ENCODE measurements at places on chromosomes 13 and 19. TPM values are rescaled to one million over a fixed set of nuclear protein-coding genes. Genes with fewer than 3 reads are reported as not detected.

Gene SMARCA4
- total RNA-seq, result 158 TPM

DNA sequence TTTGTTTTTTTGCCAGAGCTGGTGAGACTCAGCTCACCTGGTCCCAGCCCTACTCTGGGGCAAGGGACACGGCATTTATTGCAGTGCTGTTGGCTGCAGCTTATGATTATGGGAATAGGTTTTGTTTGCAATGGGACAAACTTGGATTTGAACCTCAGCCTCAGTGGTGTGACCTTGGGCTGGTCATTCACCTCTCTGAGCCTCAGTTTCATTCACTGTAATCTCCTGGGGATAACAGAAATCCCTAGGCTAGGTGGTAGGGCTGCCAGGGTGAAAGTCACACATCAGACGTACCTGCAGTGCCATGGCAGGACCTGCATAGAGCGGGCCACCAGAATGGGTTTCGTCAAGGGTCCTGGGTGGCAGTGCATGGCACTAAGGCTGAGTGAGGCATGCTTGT is 73.7 kb upstream of the MEDAG start:
- no peak overlapping the region for H3K27ac ChIP-seq
- H3K4me1 ChIP-seq, result no peaks in the 10 kb centered on the region
- DNase-seq, result no peak
- H3K36me3 ChIP-seq, result no peaks in the 10 kb centered on the region
- no peak overlapping the region for H3K4me3 ChIP-seq

DNA sequence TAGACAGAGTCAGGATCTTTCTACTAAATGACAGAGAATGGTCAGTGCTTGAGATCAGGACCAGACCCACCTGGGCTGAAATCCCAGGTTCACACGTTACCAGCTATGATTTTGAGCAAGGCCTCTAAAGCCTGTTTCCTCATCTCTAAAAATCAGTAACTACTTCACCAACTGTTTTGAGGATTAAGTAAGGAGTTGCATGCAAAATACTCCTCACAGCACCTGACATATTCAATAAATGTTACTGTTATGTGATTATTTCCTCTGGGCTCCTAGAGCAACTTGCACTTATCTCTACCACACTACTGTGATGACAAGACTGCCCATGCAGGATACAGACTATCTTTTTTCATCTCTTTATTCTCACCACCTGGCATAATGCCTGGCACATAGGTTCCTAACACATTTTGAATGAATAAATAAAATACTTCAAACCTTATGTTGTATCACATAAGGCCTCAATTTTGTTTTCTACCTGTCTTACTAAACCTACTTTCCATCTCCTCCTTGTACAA is 1.8 kb downstream of the KATNAL1 start:
- DNase-seq, result no peak
- no peak overlapping the region for H3K4me3 ChIP-seq
- H3K27me3 ChIP-seq, result no peaks in the 10 kb centered on the region
- no peaks in the 10 kb centered on the region for H3K36me3 ChIP-seq
- peaks cover 69% of the 10 kb centered on the region for H3K4me1 ChIP-seq

Gene ZNF460
- total RNA-seq, result 79.4 TPM

DNA sequence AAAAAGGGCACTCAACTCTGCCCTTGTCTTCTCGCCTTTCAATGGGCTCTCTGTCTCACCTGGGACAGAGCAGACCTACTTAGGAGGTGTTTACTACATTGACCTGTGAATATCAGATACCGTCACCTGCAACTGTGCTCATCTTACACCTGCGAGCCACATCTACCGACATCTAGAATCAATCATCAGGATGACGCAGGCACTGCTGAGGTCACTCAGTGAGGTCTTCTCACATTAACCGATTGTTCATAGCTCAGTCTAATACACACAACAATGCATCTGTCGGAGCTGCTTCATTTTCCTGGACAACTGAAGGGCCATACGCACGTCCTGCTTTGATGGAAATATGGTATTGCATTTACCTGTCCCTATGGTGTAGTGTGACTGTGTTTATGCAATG is 211.9 kb downstream of the FGF9 start:
- H3K27ac ChIP-seq, result no peak overlapping the region
- no peak overlapping the region for H3K4me3 ChIP-seq
- no peaks in the 10 kb centered on the region for H3K4me1 ChIP-seq
- H3K27me3 ChIP-seq, result no peaks in the 10 kb centered on the region
- H3K36me3 ChIP-seq, result no peaks in the 10 kb centered on the region

- no peaks in the 10 kb centered on the region for H3K4me1 ChIP-seq
- peaks cover 100% of the 10 kb centered on the region for H3K36me3 ChIP-seq
- no peak for DNase-seq
- H3K4me3 ChIP-seq, result no peak overlapping the region
Observed at GRCh38 chr19:57537953-57538547, 10.9 kb downstream of the ZNF549 start.

Gene PCSK4
- 26.8 TPM for total RNA-seq

Gene TPTE2
- not detected for total RNA-seq

Gene RGL3
- total RNA-seq, result 107 TPM

Gene MAP2K7
- 11.0 TPM for total RNA-seq

Gene SLC25A15
- total RNA-seq, result 9.8 TPM

Gene RNF225
- total RNA-seq, result not detected

- no peak for DNase-seq
- no peak overlapping the region for H3K27ac ChIP-seq
- no peaks in the 10 kb centered on the region for H3K4me1 ChIP-seq
- no peaks in the 10 kb centered on the region for H3K27me3 ChIP-seq
- no peaks in the 10 kb centered on the region for H3K36me3 ChIP-seq
- no peak overlapping the region for H3K4me3 ChIP-seq
Observed at GRCh38 chr13:90415902-90416301, 931.6 kb upstream of the MIR17HG start.

Gene SPACA4
- not detected for total RNA-seq
